ENCODE measurements at places on chromosomes 5 and 9.

GRCh38 chr9:37788332-37788731 is 3.5 kb upstream of the EXOSC3 start:
- DNase-seq = no peak

GRCh38 chr9:86535406-86535915 is 181.3 kb upstream of the TUT7 start:
- DNase-seq = no peak

DNA sequence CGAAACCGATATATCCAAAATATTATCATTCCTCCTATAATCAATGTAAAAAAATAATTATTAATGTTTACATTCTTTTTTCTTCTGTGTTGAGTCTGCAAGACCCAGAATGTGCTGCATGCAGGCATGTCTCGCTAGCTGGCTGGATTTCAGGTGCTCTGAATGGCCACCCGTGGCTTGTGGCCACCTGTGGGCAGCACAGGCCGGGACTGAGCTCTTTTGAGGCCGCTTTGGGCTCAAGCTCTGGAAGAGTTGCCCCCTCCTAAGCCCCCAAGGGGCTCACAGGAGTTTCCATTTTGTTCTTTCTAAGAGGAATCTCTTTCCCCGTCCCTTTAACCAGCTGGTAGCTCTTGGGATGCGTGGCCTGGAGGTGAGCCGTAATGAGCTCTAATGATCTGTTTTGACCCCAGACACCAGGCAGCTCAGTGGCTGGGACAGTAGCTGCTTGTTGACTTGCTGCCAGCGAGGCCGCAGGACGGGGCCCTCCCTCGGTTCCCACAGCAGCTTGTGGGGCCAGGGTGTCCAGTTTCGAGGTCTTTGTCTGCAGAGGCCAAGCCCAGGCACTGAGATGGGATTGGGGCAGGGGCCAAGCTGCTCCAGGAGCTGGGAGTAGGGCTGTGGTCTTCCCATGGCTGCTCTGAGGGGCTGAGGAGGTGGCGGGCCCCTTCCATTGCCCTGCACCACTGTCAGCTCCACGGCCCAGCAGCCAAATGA is 20.8 kb downstream of the ASS1 start:
- no peak for DNase-seq

DNA sequence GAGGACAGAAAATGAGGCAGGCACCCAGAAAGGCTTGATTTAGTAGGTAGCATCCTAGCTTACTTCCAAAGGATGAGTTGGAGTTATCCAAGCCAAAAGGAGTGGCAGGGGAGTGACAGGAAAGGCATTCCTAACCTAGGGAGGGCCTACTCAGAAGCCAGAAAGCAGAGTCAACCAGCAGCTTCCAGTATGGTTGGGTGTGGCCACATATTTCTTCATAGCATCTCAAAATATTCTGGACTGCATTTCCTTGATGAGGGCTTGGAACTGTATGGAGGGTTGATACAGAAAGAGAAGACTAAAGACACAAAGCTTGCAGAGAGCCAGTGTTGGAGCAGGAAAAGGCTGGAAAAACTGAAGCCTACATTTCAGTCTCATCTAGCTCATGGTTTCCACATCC is 656.8 kb upstream of the DMAC1 start:
- DNase-seq = no peak

GRCh38 chr5:136699651-136700050 is 334.3 kb upstream of the TRPC7 start:
- no peak for DNase-seq

DNA sequence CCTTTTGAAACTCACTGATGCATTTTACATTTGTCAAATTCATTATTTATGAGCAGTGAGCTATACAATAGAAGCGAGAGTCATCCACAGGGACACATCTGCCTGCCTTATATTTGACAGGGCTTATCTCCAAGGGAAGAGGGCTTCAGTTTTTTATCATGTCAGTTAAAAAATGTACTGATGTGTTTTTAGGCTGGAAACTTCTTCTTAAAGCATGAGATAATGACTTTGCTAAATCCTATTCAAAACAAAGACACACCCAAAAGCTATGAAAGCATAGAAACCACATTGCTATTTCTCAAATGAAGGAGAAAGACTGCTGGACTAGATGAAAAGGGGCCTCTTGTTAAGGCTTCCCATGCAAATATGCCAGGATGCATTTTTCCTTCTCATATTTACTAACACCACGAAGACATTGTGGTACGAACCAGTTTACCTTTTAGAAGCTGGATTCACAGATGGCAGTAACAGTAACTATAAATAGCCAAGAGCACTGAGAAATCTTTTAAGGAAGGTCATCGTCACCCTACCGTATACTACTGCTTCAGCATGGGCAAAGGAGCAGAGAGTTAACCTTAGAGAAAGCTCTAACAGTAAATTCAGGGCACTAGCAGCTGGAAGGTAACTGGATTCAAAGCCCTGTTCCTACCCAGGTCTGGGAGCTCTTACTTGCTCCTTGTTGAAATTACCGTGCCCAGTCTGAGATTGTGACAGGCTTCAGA is 86.3 kb upstream of the IFNK start:
- DNase-seq = no peak

- DNase-seq = no peak
Observed at GRCh38 chr9:73167614-73168013, 15.9 kb downstream of the ANXA1 start.

- no peak for DNase-seq
Observed at GRCh38 chr9:125942125-125942524, 195.0 kb downstream of the PBX3 start.

DNA sequence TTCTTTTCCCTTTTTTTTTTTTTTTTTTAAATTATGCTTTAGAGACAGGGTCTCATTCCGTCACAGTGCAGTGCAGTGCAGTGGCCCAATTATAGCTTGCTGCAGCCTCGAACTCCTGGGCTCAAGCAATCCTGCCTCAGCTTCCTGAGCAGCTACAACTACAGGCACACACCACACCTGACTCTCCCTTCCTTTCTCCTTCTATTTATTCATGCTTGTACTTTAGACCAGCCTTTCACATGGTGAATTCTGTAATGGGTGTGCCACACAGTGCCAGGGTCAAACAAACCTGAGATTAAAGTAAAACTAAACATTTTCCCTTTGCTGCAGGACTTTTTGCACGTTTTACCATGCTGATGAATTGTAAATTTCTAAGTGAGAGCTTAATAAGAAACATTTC is 8.0 kb downstream of the SH3RF2 start:
- no peak for DNase-seq

- DNase-seq = no peak
Observed at GRCh38 chr9:75664597-75664996, 225.9 kb upstream of the PCSK5 start.

- DNase-seq = no peak
Observed at GRCh38 chr9:134965411-134965810, 47.7 kb upstream of the FCN1 start.

DNA sequence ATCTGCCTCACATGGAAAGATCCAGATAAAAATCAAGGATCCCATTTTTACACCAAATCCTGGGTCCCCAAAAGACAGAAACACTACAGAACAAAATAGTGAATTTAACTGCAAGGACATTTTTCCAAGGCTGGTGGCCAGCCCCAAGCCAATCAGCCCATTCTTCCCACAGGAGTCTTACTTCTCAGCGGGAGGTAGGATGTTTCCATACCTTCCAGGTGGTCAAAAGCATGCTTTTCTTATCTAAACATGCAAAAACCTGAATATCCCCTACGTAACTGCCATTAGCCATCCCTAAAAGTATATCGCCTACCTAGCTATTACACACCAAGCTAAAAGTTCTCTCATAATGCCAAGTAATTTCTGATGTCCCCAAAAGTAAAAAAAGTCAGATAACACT is 20.6 kb downstream of the TMEM161B start:
- DNase-seq = no peak

- DNase-seq = no peak
Observed at GRCh38 chr9:38062498-38063362, 6.3 kb downstream of the SHB start.

DNA sequence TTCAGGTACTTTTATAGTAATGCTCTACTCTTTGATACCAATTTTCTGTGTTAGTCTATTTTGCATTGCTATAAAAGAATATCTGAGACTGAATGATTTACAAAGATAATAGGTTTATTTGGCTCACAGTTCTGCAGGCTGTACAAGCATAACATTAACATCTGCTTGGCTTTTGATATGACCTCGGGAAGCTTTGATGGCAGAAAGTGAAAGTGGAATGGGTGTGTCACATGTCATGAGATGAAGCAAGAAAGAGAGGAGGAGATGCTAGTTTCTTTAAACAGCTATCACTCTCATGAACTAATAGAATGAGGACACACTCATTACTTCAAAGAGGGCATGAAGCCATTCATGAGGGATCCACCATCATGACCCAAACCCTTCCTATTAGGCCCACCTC is 270.9 kb upstream of the IL12B start:
- DNase-seq = no peak

- DNase-seq = peak; percentile 21
Observed at GRCh38 chr5:154202379-154203260, 12.1 kb downstream of the GALNT10 start.

DNA sequence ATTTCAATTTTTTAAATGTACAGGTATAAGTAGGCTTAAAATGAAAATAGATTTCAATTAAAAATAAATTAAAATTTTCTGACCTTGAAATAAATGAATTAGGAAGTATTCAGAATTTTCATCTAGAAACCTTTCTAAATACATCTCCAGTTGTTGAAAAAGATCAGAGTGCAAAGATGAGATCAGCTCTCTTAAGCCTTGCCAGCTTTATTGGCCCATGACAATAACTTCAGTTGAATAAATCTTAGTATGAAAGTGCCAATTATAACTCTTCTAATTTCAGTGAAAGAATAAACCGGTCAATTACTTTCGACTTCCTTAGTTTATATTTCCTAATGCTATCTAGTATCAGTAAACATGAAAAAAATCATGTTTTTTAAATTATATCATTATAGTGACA is 117.4 kb downstream of the FBXL17 start:
- DNase-seq = no peak

- no peak for DNase-seq
Observed at GRCh38 chr5:111133436-111133751, 41.2 kb downstream of the WDR36 start.

DNA sequence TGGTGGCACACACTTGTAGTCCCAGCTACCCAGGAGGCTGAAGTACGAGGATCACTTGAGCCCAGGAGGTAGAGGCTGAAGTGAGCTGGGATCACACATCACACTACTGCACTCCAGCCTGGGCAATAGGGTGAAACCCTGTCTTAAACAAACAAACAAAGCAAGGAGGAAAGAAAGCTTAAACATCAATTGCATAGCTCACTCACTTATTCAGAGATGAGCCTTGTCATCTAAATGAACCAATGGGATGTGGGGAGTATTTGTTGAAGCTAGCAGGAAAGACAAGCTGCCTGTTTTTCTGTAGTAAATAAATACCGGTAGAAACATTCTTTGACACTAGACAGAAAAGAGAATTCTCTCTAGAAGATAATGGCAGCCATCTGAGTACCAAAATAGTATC is 161.0 kb upstream of the SLC12A2 start:
- no peak for DNase-seq

DNA sequence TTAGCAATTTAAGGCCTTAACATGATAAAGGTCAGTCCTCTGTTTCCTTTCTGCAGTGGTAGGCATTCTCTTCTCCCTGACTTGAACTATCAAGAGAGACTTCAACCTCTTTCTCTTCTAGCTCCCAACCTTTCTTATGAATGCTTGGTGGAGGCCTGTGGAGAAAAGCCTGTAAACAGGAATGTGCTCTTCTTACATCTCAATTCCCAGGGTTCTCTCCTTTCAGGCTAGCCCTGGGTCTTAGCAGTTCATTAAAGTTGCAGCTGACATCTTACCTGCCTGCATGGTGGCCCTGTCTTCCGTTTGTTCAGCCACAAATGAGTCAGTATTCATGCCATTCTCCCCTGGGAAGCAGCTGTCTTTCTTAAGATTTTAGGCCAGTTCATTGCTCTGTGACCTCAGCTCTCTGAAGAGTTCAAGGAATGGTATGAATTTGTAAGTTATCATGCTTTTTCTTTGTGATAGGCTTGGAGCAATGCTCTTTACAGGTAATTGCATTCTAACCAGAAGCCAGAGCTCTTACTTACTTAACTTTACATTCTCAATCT is 77.8 kb downstream of the ADCY2 start:
- DNase-seq = no peak

- DNase-seq = no peak
Observed at GRCh38 chr9:107153336-107153735, 129.7 kb upstream of the RAD23B start.

- no peak for DNase-seq
Observed at GRCh38 chr9:17658237-17658636, 79.4 kb downstream of the SH3GL2 start.

- DNase-seq = no peak
Observed at GRCh38 chr5:145587710-145588109, 247.4 kb downstream of the PRELID2 start.

GRCh38 chr5:117519957-117520500 is 945.4 kb upstream of the SEMA6A start:
- no peak for DNase-seq

Data from activated gamma-delta T cell treated with Interleukin-2 at 50 U/mL for 16 hours (primary cell).